Left lung (tissue), 14 donors: ENCODE measurements at places on chromosomes 13 and 19. TPM values are rescaled to one million over a fixed set of nuclear protein-coding genes. Genes with fewer than 3 reads are reported as not detected.

DNA sequence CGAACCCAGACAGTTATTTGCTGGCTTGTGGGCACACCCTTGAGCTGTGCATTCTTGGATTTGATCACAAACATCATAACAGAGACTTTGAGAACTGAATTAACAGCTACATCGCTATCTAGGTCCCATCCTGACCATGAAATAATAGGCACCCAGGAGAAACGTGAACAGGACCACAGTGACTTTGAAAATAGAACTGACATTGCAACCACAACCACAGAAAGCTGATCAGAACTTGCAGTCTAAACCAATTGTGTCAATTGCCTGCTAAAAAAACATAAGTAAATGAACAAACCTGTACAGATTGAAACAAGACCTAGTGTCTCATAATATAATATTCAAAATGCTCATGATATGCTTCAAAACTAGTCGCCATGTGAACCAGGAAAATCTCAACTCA is 18.3 kb upstream of the KATNAL1 start:
- no peak for DNase-seq

- DNase-seq, result no peak
Observed at GRCh38 chr19:12695514-12695913, 917 bp downstream of the FBXW9 start.

Gene ZNF585A
- total RNA-seq, result 9.9 TPM

Gene FGF14
- 1.4 TPM for total RNA-seq

Gene STOML3
- not detected for total RNA-seq
